ENCODE measurements at places on chromosomes 7 and 10. TPM values are rescaled to one million over a fixed set of nuclear protein-coding genes. Genes with fewer than 3 reads are reported as not detected.

GRCh38 chr10:80596391-80597257, 58.9 kb downstream of the SH2D4B start:
- DNase-seq = no peak
- no peak overlapping the region for H3K4me3 ChIP-seq
- H3K36me3 ChIP-seq = no peaks in the 10 kb centered on the region
- no peaks in the 10 kb centered on the region for H3K27me3 ChIP-seq
- no peaks in the 10 kb centered on the region for H3K4me1 ChIP-seq

DNA sequence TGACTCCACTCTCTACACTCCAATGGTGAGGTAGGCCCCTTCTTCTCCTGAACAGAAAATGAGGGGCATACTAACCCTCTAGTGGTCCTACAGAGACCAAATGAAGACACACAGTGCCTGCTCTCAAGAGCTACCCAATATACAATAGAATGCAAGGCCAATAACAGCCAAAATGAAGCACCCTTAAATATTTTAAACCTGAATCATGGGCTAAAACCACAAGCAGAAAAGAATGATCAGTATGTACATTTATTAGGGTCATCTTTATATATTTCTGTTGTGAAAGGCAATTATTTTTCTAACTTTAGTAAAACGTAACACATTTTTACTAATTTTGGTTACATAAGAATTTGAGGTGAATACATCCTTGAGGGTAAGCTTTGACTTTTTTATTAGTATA, 49.9 kb upstream of the COL1A2 start:
- H3K4me1 ChIP-seq = peaks cover 2% of the 10 kb centered on the region
- H3K36me3 ChIP-seq = no peaks in the 10 kb centered on the region
- DNase-seq = no peak
- H3K27ac ChIP-seq = no peak overlapping the region

GRCh38 chr10:46255801-46256747, 30.7 kb upstream of the ANTXRL start:
- H3K27ac ChIP-seq = no peak overlapping the region
- DNase-seq = peak; percentile 47
- no peaks in the 10 kb centered on the region for H3K36me3 ChIP-seq
- no peaks in the 10 kb centered on the region for H3K4me1 ChIP-seq
- no peak overlapping the region for H3K4me3 ChIP-seq
- no peaks in the 10 kb centered on the region for H3K27me3 ChIP-seq

- H3K36me3 ChIP-seq = no peaks in the 10 kb centered on the region
- no peak overlapping the region for H3K4me3 ChIP-seq
- H3K27ac ChIP-seq = no peak overlapping the region
- no peaks in the 10 kb centered on the region for H3K4me1 ChIP-seq
- no peaks in the 10 kb centered on the region for H3K27me3 ChIP-seq
Measured at GRCh38 chr10:106714734-106715555, 449.6 kb downstream of the SORCS1 start.

Gene CRHR2
- total RNA-seq = 0.77 TPM

Measured in ovary (tissue), 10 donors.